NCI-H1092 treated with DMSO at 0.1 percent for 48 hours (cell line): ENCODE measurements at places on chromosomes 3 and 15.

DNA sequence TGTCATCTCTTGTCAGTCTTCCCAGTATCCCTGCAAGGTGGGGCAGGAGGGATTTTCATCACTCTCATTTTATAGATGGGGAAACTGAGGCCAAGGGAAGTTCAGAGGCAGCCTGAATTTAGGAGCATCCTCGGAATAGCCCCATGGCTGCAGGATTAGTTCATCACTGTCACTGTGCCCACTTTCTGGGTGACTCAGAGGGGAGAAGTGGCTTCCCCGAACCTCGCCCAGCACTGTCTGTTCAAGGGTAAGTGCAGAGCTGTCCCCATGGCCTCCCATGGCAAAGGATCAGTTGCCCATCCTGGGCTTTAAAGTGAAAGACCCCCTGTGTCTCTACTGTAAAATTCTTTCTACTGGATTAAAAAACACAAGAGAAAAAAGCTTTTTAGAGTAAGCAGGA is 60.0 kb upstream of the SEC13 start:
- no peak for DNase-seq

GRCh38 chr3:24123596-24123995 is 178.5 kb downstream of the NR1D2 start:
- no peak for DNase-seq

DNA sequence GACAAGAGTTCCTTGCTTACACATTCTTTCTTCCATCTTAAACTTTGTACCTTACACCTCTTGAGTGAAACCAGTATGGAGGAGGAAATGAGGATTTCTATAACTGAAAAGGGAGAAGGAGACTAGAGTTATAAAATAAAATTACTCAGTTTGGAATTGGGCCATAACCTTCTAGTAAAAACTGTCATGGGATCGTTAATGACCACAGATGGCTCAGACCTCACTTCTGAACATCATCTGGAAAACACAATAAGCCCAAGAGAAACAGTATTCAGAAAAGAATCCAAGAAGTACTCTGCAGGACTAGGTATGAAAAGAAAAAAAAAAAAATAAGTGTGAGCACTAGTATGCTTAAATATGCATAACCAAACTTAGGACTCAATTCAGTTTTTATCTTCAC is 12.1 kb downstream of the GAP43 start:
- DNase-seq = no peak

DNA sequence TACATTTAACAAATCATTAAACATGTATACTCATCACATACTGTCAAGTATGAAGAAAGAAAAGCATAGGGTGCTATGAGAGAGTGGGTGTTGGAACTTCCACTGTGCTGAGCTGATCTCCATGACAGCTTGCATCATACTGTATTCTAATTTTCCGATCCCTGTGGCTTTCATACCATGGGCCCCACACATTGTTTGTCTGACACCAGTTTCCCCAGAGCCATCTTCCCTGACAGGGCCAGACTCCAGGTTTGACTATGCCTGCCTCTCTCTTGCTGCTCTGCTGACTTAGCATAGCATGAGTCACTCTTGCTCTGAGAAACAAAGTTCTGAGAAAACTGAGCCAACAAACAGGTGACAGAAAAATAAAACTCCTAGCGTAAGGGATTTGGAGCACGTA is 37.0 kb upstream of the CASR start:
- DNase-seq = no peak

DNA sequence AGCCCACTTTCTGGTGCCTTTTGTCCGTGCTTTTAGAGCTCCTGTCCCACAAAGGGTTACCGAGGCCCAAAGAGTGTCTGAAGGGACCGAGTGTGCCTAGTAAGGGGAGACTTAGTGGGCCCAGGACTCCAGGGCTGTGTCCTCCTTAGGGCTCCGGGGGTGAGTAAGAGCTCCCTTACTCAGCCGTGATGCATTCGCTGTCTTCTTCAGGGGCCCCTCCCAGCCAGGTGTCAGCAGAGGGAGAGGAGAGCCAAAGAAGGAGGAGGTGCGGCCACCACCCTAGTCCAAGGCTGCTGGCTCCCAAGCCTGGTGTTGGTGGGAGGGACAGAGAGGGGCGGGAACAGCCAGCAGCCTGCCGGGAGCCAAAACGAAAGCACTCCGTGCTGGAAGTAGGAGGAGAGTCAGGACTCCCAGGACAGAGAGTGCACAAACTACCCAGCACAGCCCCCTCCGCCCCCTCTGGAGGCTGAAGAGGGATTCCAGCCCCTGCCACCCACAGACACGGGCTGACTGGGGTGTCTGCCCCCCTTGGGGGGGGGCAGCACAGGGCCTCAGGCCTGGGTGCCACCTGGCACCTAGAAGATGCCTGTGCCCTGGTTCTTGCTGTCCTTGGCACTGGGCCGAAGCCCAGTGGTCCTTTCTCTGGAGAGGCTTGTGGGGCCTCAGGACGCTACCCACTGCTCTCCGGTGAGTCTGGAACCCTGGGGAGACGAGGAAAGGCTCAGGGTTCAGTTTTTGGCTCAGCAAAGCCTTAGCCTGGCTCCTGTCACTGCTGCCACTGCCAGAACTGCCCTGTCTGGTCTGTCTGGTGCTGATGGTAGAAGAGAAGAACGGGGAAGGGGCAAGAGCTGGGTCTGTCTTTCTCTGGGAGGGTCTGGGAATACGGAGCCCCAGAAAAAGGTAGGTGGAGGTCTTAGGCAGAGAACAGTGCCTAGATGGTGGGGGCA is at the start of gene IL17RC:
IL17RC (plus strand) TSS at position 365 of the 947 bp plus-strand sequence; CDS start at position 583, 218 bp downstream.
- no peak for DNase-seq
